ENCODE measurements at places on chromosomes 2 and 18.

DNA sequence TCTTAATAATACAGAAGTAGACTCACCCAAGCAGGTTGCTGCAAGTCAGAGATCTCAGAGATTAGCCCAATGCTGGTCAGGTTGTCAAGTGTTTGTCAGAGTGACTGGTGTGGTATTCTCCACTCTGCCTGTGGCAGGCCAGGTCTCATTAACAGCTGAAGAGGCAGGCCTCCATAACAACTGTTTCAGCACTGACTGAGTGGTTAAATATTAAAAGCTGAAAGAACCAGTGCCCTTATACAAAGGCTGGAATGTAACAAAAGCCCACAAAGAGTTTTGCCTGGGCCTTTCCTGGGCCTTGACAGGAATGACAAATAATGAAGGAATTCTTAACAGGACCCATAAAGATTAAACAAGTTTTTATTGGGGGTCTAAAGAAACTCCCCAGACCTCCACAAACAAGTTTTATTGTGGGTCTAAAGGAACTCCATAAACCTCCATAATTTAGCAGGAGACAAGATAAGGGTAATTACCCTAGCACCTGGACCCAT lies 26.8 kb downstream of the SULT1C2 start:
- no peak for DNase-seq

DNA sequence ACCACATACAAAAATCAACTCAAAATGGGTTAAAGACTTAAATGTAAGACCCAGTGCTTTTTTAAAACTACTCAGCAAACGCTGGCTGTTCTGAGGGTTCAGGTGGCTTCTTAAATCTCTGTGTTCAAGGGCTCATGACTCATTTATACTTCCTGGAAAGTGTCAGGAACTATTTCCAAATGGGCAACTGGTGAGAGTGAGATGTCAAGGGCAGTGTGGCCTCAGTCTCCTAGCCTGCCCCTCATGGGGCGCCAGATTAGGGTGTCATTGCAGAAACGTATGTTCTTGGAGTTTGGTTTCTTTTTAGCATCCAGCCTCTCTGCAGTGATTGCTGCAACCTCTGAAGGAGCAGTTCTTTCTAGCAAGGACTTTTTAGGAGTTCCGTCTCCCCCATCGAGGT lies 485.4 kb downstream of the TNS1 start:
- no peak for DNase-seq

- DNase-seq: no peak
These were observed 150.6 kb downstream of the AGPS start for GRCh38 chr2:177543007-177543760.

- no peak for DNase-seq
These were observed 45.3 kb downstream of the FBLN7 start for GRCh38 chr2:112183327-112184025.

- DNase-seq: no peak
These were observed 499.6 kb upstream of the ACVR2A start for GRCh38 chr2:147345246-147345645.

DNA sequence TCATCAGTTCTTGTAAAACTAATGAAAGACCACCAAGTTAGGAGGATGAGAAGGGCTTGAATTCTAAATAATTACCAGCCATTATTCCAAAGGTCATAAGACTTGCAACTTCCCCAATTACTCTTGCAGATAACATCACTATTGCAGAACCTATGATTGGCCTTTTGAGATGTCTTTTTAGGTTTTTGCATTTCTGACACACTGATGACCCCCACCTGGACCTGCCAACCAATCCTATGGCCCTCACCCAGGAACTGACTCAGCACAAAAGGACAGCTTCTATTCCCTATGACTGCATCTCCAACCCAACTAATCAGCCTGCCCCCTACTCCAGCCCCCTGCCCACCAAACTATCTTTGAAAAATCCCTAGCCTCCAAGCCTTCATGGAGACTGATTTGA lies 111.5 kb upstream of the COPS8 start:
- DNase-seq: no peak

GRCh38 chr2:128308284-128308731 lies 10.4 kb downstream of the HS6ST1 start:
- DNase-seq: no peak

GRCh38 chr2:23940718-23941620 lies 706 bp downstream of the UBXN2A start:
- DNase-seq: no peak

DNA sequence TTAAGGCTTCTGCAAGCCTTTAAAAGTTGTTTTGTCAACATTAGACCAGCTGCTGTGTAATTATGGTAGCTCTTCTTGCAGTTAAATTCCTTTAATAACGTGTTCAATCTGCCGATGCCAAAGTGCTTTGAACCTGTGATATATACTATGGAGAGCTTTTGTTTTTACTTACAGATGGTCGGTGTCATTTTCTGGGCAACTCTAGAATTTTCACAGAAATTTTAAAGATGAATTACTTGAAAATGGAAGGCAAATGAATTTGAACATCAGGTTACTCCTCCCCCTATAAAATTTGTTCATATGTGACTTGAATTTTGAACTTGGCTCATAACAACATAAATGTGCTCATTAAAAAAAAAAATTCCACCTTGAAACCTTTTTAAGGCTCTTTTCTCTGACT lies 23.0 kb downstream of the LYPD6 start:
- DNase-seq: no peak

- DNase-seq: peak; percentile 99
These were observed at the start of gene DNAJB2 for GRCh38 chr2:219279151-219279915. Gene DNAJB2 (plus strand): TSS chr2:219279366. CDS start chr2:219279834, 468 bp downstream.

- no peak for DNase-seq
These were observed 302.3 kb upstream of the ID2 start for GRCh38 chr2:8379549-8379948.

GRCh38 chr2:199775267-199775666 lies 75.7 kb downstream of the FTCDNL1 start:
- DNase-seq: no peak

DNA sequence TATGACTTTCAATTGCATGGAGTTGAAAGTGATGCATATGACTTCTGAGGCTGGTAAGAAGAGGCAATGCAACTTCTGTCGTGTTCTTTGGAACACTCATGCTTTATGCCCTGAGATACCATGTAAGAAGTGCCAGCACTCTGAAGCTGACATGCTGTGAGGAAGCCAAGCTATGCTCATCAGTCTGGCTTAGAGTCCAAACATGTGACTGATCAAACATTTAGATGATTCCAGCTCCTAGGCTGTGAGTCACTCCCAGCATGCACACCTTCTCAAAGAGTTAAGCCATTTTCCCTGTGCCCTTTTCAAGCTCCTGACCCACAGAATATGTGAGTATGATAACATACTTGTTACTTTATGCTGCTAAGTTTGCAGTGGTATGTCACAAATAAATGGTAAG lies 15.8 kb upstream of the VRK2 start:
- DNase-seq: no peak

DNA sequence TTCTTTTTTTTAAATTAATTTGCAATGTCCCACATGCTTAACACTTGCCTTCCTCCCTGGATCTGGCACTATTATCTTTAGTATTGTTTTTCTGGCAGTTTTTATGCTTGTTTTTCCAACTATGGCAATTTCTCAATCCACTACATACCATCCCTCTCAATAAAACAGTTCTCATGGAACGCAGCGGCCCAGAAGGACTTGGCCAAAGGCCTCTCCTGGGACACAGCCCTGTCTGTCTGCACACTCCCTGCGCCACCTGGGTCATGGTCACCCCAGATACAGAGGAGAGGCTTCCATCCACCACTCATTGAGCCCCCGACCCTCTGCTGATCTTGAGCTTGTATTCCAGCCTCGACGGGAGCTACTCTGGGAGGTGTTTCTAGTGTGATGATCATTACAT lies 91.2 kb downstream of the TWIST2 start:
- no peak for DNase-seq

DNA sequence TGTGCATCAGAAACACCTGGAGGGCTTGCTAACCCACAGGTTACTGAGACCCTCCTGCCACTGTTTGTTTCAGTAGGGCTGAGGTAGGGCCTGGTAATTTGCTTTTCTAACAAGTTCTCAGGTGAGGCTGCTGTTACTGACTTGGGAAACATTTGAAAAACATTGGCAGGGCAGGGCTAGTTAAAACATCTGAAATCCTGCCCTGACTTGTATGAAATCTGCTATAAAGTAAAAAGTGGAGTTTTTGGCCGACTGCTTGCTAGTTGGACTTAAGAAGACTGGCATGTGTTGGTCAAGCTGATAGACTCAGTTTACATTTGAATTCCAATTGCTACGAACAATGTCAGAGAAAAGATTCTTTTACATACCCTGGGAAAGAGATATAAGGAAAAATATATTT lies 111.6 kb upstream of the DLX2 start:
- no peak for DNase-seq
